NCI-H1417 treated with DMSO at 0.1 percent for 48 hours (cell line): ENCODE measurements at places on chromosomes 5 and 9.

DNA sequence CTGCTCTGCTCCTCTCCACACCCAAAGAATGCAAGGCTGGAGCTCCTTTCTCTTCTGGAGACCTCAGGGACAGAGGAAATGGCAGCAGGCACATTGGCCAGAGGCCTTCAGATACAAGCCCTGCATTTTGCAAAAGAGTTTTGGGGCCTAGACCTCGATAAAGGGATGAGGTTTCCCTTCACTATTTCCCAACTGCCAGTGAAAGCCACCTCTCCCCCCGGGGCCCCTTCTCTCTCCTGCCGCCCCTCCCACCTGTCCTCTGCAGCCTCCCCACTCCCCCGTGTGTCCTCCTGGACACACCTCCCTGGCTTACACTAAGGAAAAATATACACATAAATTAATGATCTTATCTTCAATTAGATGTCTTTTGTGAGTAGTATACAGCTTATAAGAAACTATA, 21.3 kb upstream of the LMNB1 start:
- DNase-seq, result no peak

- DNase-seq, result no peak
Observed at GRCh38 chr5:10594591-10595210, 30.8 kb downstream of the ANKRD33B start.

DNA sequence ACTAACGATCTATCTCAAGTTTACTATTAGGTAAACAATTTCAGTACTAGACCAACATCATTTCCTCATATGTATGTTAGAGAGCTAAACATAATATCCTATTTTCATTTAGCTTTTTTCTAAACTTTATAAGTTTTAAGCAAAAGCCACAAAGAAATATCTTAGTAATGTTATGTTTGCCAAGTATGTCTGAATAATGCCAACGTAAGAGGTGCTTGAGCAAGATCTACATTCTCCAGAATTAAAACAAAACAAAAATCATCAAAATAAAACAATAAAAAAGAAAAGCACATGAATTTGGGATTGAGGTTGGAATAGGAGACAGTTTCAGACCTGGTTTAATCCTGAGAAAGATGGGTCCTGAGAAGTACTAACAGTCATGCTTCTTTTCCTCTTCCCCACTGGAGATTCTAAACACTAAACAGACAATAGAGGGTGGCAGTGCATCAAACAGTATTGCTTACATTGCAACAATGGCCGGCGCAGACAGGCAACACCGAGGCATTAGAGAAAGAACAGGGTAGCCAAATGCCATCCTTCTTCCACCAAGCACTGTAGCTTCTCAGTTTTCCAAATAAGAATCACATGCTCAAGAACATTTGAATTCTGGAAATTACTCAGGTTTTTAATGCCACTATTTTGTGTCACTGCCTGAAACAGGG, 33.6 kb downstream of the CSNK1A1 start:
- no peak for DNase-seq

GRCh38 chr9:93051680-93052089, 6.8 kb upstream of the SUSD3 start:
- DNase-seq, result no peak

DNA sequence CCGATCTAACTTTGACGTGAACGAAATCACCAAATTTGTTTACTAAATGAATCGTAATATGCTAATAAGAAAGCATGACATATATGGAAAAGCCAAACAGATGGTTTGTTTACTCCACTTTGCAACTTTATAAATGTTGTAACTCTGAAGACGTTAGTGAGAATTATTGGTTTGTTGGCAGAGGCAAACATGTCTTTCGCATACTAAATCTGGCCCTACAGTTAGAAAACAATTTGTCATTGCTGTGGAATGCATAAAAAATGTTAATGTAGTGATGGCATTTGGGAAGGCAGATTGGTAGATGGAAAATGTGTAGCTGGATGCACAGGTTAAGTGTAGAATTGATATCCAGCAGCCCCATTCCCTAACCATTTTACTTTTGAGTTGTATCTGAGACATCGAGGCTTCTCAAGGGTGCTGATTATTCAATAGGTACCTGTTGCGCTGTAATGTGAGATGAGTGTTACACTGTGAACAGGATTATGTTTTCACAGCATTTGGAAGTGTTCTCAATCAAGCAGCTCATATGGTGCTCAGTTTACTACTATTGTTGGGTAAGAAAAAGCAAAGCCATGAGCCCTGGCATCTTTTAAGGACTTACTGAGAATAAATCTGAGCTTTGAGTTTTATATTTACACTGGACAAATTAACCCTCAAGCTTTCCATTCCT, 444.8 kb downstream of the BNC2 start:
- DNase-seq, result no peak

GRCh38 chr5:9956725-9957124, 293.0 kb downstream of the ATPSCKMT start:
- no peak for DNase-seq

- DNase-seq, result no peak
Observed at GRCh38 chr5:163964671-163965070, 459.3 kb downstream of the MAT2B start.

DNA sequence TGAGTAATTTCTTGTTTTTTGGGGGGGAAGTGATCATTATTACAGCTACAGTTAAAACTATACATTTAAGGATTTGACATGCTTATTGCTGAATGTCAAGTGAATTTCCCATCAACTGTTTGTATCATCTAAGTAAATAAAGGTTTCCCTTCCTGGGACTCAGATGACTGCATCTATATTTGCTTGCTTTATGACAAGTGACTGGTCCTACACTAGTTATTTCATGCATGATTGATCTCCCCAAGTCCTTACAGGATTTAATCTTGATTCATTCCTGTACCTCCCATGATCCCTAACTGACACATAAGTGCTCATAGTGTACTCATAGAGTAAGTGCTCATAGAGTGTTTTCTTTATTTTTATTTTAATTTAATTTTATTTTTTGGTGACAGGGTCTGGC, 2.8 kb downstream of the TXNDC8 start:
- DNase-seq, result no peak

GRCh38 chr5:139395844-139396640, 1.1 kb upstream of the PROB1 start:
- DNase-seq, result no peak

DNA sequence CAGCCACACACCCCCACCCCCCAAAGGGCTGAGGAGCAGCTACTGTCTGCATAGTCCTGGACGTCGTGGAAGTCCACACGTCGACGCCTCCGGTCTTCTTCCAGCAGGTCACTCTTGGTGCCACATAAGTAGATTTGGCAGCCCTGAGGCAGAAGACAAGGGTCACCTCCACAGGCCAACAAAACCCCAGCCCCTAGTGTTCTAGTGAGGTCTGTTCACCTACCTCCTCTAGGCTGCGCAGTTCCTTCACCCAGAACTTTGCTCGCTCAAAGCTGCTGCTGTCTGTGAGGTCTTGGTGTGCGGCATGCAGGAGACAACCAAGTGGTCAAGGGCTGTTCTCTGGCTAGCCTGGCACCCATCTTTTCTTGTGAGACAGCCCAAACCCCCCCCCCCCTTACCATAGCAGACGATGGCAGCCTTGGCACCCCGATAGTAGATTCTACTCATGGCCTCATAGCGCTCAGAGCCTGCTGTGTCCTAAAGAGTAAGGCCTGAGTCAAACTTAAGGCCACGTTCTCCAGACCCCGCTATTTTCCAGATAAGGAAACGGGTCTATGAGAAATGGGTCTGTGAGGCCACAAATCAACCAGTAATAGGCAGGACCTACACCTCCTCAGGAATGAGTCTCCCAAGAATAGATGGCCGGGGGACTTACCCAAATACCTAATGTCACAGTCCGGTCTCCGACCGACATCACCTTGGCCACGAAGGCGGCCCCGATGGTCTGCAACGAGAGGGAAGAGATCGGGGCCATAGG, 987 bp downstream of the RAB24 start:
- no peak for DNase-seq

DNA sequence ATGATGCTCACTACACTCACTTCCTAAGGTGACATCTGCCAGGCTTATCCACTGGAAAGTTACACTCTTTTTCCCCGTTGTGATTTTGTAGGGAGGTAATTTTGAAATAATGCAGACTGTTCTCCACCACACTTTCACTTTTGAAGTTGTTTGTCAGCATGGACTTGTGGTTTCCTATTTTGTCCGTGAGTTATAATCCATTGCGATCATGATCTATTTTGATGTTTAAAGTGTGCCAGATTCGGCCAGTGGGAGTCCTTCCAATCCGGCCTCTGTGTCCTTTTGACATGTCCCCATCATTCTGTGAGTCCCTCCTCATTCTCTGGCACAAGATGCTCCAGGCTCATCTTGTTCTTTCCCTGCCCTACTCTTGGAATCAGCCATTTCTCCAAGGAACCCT, 211.3 kb upstream of the KLF4 start:
- no peak for DNase-seq

DNA sequence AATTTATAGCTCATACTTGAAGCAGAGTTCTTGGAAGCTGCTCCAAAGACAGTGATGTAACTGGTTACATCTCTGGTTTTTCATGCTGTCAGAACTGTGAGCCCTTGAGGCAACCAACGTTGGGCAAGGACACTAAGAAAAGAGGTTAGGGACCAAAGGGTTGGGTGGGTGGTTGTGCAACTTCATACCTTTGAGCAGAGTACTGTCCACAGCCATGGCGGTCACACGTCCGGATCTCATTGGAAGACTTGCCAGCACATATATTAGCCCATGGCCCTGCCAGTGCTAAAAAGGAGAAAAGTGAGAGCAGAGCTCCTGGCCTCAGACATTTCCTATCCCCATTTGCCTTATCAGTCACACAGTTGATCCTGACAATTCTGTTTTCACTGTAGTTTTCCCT, 2.1 kb downstream of the LECT2 start:
- DNase-seq, result no peak

- DNase-seq, result no peak
Observed at GRCh38 chr9:133475292-133476012, 3.4 kb downstream of the SLC2A6 start.

GRCh38 chr5:24232929-24233498, 411.8 kb downstream of the CDH10 start:
- DNase-seq, result no peak

GRCh38 chr9:35518225-35518821, 28.4 kb downstream of the RUSC2 start:
- DNase-seq, result no peak

DNA sequence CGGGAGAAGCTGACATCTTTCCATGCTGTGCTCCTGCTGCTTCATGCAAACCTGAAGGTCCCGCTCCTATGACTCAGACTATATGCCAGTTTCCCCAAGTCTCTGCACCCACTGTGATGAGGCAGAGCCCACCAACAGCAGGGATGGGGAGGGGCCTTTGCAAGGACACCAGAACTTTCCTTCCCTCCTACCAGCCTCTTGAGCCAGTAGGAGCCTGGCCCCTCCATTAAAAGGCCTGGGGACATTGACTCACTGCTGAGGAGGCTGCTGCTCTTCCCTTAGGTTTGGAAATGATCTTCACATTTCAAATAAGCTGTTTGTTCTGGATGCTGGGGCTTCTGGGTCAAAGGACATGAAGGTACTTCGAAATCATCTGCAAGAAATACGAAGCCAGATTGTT, 26.1 kb upstream of the CTSL start:
- DNase-seq, result no peak

- no peak for DNase-seq
Observed at GRCh38 chr5:146441896-146442295, 5.2 kb upstream of the TCERG1 start.

- DNase-seq, result no peak
Observed at GRCh38 chr5:4511996-4512656, 628.0 kb upstream of the ADAMTS16 start.

DNA sequence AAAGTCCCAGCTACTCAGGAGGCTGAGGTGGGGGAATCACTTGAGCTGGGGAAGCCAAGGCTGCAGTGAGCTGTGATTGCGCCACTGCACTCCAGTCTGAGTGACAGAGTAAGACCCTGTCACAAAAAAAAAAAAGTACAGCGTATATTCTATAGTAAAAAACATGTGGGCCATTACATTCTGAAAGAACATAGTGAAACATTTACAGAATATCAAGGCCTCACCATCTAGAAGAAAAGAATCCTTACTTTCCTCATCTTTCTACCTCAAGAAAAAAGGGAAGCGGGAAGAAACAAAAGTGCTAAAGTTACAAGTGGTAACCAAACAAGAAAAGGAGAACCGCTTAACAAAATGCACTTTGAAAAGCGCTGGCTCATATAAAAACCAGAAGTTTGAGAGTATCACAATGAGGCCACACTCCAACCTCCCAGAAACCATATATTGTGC, 5.7 kb upstream of the SYK start:
- DNase-seq, result no peak

DNA sequence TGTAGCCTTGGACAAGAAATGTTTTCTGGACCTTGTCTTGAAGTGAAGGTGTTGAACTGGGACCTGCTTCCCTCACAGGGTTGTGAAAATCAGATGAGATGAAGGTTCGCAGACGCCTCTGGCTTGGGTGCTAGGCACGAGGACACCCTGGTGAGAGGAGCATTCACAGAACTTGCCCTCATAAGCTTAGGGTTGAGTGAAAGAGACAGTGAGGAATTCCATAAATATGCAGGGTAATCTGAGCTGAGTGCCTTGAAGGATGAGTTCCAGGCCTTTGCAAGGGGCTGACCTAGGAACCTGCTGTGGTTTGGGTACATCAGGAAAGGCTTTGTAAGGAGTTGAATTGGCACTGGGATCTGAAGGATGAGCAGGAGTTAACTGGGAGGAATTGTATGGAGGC, 75.7 kb upstream of the SAP30L start:
- DNase-seq, result no peak

DNA sequence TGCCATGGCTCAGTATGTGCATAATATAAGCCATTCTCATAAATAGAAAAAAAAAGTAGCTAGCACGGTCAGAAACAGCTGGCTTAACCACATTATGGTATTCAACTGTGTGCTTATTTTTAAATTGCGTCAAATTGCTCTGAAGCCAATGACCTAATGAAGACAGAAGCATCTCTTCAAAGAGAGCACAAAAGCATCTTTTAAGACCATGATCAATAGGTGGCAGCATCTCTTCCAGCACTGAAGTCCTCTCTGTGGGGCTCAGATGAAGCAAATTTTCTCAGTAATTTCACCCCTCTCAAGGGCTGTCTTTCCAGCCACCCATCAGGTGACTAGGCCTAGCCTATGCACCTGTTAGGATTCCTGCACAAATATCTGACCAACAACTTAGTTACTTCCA, 251.4 kb downstream of the GLIS3 start:
- DNase-seq, result no peak

DNA sequence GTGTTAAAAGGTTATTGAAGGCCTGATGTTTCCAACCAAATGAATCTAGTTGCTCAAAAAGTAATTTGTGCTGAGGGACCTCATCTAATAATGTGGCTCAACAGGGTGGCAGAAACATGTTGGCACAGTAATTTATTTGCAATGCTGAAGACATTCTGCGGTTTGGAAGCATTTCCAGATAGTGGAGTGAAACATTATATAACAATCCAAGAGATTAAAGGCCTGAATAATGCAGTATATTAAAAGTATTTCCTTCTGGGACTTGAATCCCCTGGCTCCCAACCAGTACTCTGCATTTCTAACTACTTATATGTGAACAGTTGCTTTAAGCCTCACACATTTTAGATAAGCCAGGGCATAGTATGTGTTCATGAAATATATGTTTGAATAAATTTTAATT, 25.9 kb upstream of the ALDH1A1 start:
- no peak for DNase-seq

DNA sequence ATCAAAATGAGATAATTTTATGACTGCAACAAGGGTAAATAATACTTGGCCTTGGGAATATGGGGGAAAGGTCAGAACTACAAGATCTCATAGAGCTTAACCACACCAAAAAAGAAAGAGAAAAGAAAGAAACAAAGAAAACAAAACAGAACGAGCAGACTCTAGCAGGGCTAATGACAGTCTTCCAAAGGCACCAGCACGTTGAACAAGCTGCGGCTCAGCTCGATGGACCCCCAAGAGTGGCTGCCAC, 689 bp downstream of the AK3 start:
- no peak for DNase-seq

- no peak for DNase-seq
Observed at GRCh38 chr5:150599917-150600511, 40.4 kb upstream of the SYNPO start.
